ENCODE measurements at places on chromosomes 1 and 21.

- no peak for DNase-seq
Measured at GRCh38 chr1:3304246-3304645, 150.2 kb upstream of the ARHGEF16 start.

GRCh38 chr21:33058527-33058926 lies 11.4 kb upstream of the OLIG1 start:
- DNase-seq, result no peak

DNA sequence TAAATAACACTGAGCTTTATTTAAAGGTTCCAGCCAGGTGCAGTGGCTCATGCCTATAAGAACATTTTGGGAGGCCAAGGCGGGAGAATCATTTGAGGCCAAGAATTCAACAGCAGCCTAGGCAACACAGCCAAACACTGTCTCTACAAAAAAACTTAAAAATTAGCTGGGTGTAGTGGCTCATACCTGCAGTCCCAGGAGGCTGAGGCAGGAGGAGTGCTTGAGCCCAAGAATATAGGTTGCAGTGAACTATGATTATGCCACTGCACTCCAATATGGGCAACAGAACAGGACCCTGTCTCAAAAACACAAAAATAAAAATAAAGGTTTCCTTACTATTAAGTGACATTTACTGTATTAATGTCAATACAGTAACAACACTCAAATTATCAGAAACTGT lies 2.1 kb downstream of the TAF12 start:
- DNase-seq, result no peak

GRCh38 chr1:94275083-94275482 lies 37.7 kb upstream of the ARHGAP29 start:
- DNase-seq, result no peak

- DNase-seq, result no peak
Measured at GRCh38 chr1:116857092-116857491, 52.6 kb upstream of the PTGFRN start.

DNA sequence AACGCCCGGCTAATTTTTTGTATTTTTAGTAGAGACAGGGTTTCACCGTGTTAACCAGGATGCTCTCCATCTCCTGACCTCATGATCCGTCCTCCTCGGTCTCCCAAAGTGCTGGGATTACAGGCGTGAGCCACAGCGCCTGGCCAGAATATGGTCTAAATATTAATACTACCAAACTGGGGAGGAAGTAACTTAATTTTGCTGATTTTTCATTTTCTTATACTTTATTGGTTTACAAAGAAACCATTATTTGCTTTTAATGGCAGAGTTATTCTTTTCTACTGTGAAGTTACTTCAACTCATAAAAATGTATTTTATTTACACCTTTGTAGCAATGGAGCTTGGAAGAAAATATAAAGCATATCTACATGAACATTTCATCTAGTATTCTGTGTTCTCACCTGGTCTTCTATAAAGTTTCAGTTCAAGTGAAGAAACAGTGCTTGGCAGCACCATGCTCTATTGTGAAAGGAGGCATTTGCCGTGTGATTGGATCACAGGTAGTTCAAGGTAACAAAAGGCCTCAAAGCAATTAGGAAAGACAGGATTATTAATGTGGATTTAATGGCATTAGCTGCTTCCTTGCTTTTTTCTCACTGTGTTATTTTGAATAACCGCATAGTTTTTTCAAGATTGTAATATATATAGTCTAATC lies 13.6 kb downstream of the GBP1 start:
- DNase-seq, result no peak

- no peak for DNase-seq
Measured at GRCh38 chr21:18252680-18253079, 8.0 kb downstream of the CHODL start.

DNA sequence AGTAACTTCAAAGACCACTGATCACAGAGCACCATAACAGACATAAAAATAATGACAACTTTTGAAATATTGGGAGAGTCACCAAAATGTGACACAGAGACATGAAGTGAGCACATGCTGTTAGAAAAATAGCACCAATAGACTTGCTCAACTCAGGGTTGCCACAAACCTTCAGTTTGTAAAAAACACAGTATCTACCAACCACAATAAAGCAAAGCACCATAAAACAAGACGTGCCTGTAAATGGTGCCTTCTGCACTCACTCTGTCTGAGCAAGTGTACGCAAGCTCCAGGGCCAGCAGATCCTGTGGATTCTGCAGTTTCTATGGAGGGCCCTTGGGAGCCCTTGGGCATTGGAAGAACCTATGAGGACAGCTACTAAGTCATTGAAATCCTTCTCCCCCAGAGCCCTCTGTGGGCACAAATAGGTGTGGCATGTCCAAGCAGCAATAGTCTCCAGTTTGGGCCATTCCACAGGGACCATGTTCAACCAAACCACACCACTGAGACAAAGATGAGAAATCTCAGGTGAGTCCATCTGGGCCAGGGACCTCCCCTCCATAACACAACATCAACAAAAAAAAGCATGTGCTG lies 116.9 kb upstream of the RAB4A start:
- no peak for DNase-seq

DNA sequence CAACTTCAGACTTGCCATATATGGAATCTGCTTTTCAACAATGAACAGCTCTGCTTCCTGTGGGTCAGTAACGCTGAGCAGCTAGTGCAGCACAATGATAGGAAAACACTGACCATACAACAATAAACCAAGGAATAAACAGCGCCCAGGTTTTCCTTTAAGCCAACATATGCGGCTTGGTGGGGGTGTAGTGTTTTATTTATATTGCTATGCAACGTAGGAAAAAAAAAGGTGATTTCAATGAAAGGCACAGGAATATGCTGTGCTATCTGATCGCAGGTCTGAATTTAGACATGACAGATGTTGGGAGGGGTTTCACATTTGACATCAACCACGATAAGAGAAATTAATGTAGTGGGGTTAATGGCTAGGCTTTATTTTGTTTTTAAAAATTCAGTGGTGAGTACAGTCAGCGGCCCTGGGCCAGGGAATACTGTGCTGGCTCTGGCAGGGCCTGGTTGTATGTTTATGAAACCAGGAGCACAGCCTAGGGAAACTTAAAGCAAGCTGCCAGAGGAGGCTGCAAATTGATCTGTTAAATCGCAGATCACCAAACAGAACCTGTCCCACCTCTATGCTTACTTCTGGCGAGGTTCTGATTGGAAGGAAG lies 4.3 kb downstream of the TSPAN2 start:
- no peak for DNase-seq

- DNase-seq, result no peak
Measured at GRCh38 chr1:165080253-165080896, 276.1 kb downstream of the LMX1A start.

GRCh38 chr1:175600721-175601440 lies 142.5 kb downstream of the TNR start:
- no peak for DNase-seq

DNA sequence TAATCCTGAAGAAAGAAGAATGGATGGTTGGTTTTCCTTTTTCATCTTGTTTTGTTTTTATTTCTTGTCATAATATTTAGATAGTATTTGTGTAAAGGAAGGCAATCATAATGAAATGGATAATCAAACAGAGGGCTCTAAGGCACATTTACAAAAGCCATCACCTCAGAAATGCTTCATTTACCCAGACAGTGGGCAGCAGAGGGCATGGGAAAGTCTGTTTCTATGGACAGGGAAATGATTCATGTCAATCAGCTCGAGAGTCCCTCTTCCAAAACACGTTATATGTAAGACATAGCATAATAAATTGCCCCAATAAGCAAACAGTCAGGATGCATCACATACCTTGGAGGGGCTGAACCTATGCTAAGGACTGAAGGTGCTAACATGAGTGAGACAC lies 426.1 kb downstream of the PLPP3 start:
- no peak for DNase-seq

DNA sequence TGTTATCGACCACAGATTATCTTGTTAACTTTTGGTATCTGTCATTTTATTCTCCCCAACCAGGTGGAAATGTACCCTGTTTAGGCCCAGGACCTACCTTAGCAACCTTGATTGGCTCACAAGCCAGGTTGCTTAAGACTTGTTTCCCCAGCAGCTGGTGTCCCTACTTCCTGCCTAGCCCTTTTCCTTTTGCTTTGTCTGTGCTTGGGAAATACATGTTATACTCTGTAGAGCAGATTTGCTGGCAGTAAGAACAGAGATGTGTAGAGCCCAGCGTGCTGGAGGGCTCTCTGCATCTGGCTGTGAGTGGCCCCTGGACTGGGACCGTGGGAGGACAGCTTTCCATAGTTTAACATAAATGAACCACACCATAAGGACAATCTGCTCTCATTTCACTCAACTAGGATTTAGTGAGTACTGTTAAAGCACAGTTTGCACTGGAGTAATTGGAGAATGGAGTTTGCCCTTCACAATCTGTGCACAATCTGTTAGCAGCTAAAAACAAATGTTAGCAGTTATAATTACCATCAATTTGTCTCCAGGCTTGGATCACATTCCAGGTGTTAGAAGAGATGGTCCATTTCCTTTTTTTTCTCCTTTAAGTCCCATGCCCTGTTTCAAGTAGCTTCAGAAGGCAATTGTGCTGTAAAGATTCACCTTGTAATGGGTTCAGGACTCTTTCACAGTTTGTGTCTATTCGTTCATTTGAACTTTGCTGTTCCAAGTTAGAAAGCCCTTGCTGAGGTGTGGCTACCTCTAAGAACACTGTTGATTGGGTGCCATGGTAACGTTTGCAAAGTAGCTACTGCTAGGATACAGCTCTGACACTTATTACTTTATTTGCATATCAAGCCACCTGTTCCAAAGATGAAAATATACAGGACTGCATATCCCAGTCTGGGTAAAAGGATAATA lies at the start of gene APOBEC4:
TSS of gene APOBEC4 (minus strand) at position 770 of the 915 bp plus-strand sequence. CDS start 4,535 bp downstream, outside the sequence.
- no peak for DNase-seq

DNA sequence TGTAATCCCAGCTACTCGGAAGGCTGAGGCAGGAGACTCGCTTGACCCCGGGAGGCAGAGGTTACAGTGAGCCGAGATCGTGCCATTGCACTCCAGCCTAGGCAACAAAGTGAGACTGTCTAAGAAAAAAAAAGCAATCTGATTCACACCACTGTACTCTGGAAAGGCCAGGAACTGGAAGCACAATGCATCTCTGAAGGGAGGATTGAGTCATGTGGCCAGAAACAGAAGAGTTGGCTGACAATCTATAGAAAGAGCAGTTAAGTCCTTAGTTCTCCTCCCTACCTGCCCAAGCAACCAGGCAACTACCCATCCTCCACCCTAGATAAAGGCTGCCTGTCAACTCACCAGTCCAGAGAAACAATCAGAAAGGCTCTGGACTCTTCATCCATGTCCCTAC lies 45.9 kb downstream of the PIK3R3 start:
- no peak for DNase-seq

GRCh38 chr1:6269720-6270400 lies 9.0 kb upstream of the GPR153 start:
- no peak for DNase-seq

GRCh38 chr1:241787691-241788090 lies 60.3 kb upstream of the EXO1 start:
- no peak for DNase-seq

GRCh38 chr1:205993068-205993467 lies 10.1 kb downstream of the RAB7B start:
- no peak for DNase-seq

DNA sequence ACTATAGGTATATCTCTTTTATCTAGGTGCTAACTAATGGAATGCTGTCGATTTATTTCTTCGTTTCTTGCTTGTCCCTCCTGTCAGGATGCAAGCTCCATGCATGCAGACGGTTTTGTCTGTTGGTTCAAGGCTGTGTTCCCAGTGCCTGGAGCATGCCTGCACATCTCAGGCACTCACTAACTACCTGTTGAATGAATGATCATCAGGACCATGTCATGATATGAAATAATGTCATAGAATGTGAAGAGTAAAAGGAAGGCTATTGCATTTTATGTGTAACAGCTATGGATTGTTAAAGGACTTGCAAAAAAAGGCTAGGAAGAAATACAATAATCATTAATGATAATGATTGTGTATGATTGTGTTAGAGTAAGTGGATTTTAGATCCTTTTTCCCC lies 4.2 kb downstream of the GPR25 start:
- no peak for DNase-seq

- peak; percentile 20 for DNase-seq
Measured at GRCh38 chr21:29499734-29500343, 201.1 kb downstream of the BACH1 start.

DNA sequence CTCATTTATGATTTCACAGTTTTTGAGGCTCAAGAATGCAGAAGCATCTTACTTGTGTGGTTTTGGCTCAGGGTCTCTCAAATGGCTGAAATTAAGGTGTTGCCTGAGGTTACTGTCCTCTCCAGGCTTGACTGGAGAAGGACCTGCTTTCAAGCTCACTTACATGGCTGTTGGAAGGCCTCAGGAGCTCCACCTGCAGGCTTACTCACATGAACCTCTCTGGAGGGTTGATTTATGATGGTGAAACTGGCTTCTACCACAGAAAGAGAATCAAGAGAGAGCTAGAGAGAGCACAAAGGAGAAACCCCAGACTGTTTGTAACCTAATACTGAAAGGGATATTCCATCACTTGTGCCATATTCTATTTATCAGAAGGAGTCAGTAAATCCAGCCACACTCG lies 6.2 kb upstream of the KCNK2 start:
- peak; percentile 24 for DNase-seq

- DNase-seq, result no peak
Measured at GRCh38 chr1:19591482-19592091, 52.5 kb upstream of the NBL1 start.

DNA sequence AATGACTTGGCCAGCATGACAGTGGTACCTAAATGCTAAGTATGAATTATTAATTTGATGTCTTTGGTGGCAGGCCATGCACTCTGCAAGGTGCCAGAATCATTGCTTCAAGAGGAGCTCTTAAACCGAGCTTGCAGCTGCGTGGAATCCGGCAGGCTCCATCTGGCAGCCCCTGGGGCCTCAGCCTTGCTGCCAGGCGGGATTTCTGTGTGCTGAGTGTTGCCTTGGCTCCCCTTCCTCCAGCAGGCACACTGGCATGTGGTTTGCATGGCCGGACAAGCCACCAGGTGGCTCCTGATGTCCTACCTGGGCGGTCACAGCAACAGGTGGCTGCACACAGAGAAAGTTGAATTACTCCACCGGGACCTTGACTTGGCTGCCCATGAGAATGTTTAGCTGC lies 155.4 kb downstream of the URB2 start:
- no peak for DNase-seq

DNA sequence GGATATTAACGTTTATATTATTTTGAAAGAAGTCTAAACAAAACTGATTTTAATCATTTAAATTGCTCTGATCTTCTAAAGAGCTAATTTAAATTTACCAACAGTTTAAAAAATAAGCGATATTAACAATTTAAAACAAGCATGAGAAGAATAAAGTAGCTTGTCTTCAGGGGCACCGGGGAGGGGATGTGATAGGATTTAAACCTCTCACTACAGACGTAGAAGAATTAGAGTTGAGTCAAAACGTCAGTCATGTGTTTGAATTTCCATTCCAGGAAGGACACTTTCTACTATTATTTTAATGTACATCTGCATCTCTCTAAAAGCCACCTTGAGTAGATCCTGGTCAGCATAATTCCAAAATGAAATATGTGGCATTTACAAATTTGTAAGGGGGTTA lies 58.2 kb upstream of the TPTE start:
- DNase-seq, result no peak

DNA sequence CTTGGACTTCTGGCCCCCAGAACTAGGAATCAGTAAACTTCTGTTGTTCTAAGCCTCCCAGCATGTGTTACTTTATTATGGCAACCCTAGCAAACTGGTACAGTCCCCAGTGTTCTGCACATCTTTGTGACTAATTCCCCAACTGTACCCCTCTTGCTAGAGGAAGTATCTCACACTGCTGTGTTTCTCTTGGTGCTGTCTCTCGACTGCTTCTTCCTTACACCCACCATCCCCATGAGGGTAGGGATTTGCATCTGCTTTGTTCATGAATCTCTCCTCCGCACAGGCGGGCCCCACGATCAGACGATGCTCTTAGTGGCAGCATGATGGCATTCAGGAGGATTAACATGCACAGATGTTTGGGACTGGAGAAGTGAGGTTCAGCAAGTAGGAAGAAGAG lies 46.7 kb downstream of the CLIC6 start:
- DNase-seq, result no peak
